ENCODE measurements at places on chromosomes 5 and 9. TPM values are rescaled to one million over a fixed set of nuclear protein-coding genes. Genes with fewer than 3 reads are reported as not detected.

DELE1 gene
- total RNA-seq, result 78.4 TPM

ALDH1A1 gene
- 0.54 TPM for total RNA-seq

KCNN2 gene
- not detected for total RNA-seq

HRCT1 gene
- not detected for total RNA-seq

DNAJA1 gene
- total RNA-seq, result 246 TPM

SRA1 gene
- total RNA-seq, result 52.0 TPM

NMUR2 gene
- not detected for total RNA-seq

PCDHGA11 gene
- 0.39 TPM for total RNA-seq

DRD1 gene
- 1.0 TPM for total RNA-seq

SMIM32 gene
- total RNA-seq, result 0.31 TPM

POU4F3 gene
- 0.15 TPM for total RNA-seq

NUTM2F gene
- total RNA-seq, result not detected

CREBRF gene
- total RNA-seq, result 9.0 TPM

CCL27 gene
- 0.95 TPM for total RNA-seq
